NCI-H2081 treated with DMSO at 0.1 percent for 48 hours (cell line): ENCODE measurements at places on chromosomes 3 and 15.

DNA sequence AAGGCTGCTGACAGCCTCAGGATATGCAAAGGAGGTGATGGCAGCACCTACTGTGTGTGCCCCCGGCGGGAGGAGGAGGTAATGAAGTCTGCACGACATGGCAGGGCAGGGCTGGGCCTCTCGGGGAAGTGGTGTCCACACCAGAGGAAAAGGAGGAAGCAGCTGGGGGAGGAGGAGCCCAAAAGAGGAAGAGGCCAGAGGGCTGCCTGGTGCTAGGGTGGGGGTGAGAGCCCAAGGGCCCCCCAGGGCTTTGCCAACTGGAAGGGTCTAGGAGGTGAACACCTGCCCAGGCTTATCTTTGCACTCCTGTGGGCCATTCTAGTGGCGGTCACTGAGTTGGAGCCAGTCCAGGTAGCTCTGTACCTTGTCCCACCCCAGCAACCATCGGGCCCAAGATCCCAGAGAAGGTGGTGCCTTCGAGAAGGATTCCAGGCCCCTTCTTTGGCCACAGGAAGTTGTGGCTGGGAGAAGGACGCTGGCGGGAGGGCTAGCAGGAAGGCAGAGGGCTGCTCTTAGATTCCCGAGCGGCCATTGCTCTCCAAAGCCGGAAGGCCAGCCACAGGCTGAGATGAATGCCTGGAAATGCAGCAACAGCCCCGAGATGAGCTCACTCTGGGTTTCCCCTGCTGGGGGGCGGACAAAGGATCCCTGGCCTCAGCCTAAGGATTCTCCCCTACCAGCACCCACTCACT is 7.0 kb downstream of the GNAI2 start:
- DNase-seq, result no peak

GRCh38 chr15:74542166-74543042 is 1.4 kb downstream of the ARID3B start:
- DNase-seq, result no peak

GRCh38 chr3:143928541-143929255 is 42.9 kb upstream of the DIPK2A start:
- DNase-seq, result no peak

GRCh38 chr3:179348325-179349013 is 960 bp downstream of the MFN1 start:
- no peak for DNase-seq

DNA sequence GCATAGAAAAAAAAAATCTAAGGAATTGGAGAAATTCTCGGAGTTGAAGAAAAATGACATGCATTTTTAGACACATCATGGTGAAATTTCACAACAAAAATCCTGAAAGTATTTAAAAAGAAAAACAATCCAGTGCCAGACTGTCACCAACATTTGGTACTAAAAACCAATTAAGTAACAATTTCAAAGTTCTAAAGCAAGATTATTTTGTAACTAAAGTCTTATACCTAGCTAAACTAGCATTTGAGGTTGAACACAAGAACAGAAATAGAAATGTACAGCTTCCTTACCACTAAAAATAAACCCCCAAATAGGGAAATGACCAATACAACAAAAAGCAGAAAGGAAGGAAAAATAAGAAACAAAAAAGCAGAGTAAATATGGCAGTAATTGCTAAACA is 11.9 kb downstream of the TOMM70 start:
- DNase-seq, result no peak

DNA sequence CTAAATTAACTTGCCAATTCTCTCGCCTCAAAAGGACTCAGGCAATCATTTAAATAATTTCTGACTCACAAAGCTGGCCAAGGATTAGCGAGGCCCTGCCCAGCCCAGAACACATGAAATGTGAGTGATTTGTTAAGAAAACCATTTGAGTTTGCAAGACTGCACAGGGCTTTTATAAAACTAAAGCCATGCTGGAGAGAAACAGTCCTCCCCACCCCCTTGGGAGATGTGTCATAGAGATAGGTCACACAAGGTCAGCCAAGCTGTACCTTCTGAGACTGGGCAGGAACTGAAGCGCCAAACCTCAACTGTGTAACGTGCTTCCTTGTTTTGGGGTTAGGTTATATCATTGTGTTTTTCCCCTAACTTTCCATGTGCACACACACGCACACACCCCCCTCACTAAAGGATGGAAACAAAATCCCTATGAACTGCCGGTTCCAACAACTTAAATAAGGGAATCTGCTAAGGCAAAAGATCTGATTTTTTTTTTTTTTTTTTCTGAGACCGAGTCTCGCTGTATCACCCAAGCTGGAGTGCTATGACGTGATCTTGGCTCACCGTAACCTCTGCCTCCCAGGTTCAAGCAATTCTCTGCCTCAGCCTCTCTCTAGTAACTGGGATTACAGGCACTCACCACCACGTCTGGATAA is 8.1 kb downstream of the SPATA12 start:
- DNase-seq, result no peak

GRCh38 chr3:78642226-78643035 is 1125.4 kb downstream of the ROBO1 start:
- no peak for DNase-seq

GRCh38 chr3:195511136-195511535 is 32.0 kb downstream of the PPP1R2 start:
- no peak for DNase-seq

GRCh38 chr3:9779721-9780457 is 10.1 kb upstream of the CAMK1 start:
- DNase-seq, result no peak

- no peak for DNase-seq
Observed at GRCh38 chr3:3053974-3054373, 56.2 kb downstream of the IL5RA start.

DNA sequence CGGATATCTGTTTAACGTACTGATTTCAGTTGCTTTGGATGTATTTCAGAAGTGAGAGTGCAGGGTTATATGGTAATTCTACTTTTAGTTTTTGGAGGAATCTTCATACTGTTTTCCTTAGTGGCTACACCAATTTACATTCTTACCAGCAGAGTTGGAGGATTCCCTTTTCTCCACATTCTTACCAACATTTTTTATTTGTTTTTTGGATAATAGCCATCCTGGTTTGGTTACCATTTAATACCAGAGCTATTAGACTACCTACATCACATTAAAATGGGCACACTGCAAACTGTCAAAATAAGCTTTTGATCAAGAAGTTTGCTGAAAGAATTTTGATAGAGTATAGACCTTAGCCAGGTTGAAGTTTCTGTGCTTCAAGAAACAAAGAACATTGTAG is 217.2 kb upstream of the CFAP20DC start:
- no peak for DNase-seq
